H4 (cell line): ENCODE measurements at places on chromosomes 6 and 20.
A peak's percentile ranks its signal among the peaks of the same experiment; 100 is the strongest.

GRCh38 chr6:111784433-111784832 is 88.8 kb downstream of the FYN start:
- no peak for DNase-seq

DNA sequence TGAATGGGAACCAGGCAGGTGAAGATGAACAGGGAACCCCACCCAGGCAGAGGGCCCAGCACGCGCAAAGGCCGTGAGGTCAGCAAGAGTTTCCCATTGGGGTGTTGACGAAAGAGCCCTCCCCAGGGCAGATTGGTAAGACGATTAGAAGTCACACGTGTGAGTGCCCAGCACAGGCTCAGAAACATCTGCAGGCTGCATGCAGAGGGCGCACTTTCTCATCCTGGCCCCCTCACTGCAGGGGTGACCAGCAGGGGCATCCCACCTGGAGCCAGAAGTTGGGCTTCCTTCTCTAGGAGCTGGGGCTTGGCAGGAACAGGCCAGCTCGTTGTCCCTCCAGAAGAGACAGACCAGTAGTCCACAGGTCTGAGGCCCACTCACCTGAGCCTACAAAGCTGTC is 38.4 kb downstream of the VSTM2L start:
- no peak for DNase-seq

GRCh38 chr6:90488816-90489215 is 98.1 kb downstream of the MAP3K7 start:
- no peak for DNase-seq

GRCh38 chr6:161543684-161544309 is 269.9 kb upstream of the AGPAT4 start:
- no peak for DNase-seq

GRCh38 chr6:136252441-136252840 is 2.3 kb upstream of the MTFR2 start:
- no peak for DNase-seq

DNA sequence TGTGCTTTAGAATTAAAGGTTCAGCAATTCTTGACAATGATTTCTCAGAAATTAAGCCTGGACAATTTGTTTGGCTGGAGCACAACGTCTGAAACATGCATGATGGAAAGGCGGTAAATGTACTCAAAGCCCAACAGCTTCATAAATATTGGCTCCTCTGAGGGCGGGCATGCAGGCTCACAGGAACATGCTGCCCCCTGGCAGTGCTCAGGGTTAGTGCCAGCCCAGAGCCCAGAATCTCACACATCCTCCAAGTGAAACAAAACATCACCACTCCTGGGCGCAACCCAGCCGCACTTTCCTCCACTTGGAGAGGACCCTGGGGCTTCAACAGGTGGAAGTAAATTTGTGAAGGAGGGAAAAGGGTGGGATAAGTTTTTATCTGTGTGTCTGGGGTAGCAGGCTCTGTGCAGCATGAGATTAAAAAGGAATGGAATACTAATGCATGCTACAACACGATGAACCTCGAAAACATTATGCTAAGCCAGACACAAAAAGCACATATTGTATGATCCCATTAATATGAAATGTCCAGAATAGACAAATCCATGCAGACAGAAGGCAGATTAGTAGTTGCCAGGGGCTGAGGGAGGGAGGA is 54.1 kb upstream of the PTPRT start:
- no peak for DNase-seq

DNA sequence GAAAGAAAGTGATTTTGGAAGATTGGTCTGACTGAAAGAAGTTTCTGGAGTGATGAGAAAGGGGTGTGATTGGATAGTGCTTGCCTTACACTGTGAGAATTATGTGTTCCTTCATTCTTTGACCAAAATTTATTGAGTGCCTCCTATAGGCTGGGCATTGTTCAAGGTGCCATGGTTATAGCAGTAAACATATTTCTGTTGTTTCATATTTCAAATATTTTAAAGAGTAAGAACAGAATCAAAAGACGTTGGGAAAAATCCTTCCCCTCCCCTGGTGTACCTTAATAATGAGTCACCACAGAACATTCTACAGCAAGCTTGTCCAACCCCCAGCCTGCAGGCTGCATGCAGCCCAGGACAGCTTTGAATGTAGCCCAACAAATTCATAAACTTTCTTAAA is 78.6 kb downstream of the GCLC start:
- DNase-seq, result no peak

GRCh38 chr6:90284236-90285041 is 12.2 kb downstream of the BACH2 start:
- DNase-seq, result peak; percentile 88

- DNase-seq, result no peak
These were observed 22.3 kb downstream of the NPEPL1 start for GRCh38 chr20:58714923-58715351.

DNA sequence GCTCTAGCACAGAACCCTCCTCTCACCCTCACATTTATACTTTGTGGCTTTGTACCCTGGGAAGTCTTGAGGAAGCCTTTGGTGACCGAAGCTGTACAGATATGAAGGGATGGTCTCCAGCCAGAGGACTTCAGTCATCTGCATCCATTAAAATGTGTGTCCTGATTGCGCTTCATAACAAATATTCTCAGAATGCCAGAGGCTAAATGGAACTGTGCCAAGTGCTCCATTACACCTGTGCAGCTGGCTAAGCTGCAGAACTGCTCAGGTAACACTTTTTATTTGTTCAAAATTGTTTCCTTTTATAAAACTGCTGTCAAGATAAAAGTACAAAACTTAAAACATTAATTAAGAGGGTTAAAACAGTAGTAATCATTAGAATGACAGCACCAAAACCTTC is 22.3 kb downstream of the TPBG start:
- DNase-seq, result no peak

GRCh38 chr20:32574296-32575226 is 10.6 kb downstream of the NOL4L start:
- DNase-seq, result peak; percentile 77

DNA sequence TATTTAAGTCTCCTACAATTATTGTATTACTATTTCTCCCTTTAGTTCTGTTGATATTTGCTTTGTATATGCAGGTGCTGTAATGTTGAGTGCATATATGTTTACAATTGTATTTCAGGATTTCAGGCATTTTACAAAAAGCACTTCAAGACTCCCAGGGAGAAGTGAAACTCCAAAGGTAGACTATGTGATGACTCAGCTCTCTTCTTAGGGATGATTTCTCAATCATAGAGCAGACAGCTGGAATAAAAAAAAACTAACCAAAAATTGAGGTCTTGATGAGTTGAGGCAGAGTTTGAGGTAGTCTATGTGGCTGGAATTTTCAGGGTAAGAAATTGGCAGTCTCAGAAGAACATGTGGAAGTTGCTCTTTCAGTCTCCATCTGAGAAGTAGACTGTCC is 786.1 kb downstream of the TFAP2A start:
- no peak for DNase-seq

DNA sequence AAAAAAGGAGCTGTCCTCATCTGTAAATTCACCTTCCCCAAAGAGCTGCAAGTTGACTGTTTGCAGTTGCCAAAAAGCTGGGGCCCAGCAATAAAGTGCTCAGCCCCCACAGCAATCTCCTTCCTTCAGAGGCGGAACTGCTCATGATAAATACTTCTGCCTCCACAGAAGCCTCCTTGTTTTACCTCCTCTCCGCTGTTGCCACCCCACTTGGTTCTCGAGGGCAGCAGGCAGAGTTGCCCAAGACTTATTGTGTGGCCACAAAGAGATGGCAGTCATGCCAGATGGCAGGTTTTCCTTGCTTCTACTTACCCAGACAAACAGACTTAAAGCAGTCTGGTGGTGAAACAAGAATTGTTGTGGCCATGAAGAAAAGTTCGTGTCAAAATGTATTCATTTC is 66.3 kb downstream of the SLX4IP start:
- peak; percentile 16 for DNase-seq

DNA sequence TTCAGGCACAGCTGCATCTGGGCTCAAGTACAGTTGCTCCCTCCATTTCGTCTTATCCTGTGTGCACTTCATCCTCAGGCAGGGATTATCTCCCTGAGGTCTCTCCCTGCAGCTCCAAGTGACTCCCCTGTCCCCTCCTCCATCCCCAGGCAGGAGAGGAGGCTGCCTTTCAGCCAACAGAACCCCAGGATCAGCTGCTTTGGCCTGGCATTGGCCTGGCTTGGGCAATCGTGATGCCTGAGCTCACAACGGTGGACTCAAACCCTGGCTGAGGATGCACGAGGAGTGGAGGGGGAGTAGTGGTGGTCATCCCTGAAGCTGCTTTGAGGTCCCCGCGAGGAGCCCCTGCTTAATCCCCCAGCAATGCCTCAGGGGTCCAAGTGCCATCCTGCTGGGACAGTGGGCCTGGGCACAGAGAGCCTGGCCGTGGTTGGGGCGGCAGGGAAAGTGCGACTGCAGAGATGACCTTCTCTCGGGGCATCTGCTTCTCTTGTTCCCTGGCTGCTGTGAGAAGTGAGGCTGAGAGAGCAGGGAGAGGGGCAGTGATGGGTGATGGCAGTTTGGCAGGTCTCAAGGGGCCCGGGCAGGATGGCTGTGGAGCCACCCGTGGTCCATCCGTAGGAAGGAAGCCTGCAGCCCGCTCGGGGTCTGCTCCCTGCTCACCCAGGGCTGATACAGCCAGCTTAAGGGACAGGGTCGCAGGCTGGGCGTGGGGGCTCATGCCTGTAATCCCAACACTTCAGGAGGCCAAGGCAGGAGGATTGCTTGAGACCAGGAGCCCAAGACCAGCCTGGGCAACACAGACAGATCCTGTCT is 6.0 kb upstream of the HRH3 start:
- no peak for DNase-seq

GRCh38 chr6:40353197-40353966 is 233.8 kb downstream of the LRFN2 start:
- DNase-seq, result no peak

DNA sequence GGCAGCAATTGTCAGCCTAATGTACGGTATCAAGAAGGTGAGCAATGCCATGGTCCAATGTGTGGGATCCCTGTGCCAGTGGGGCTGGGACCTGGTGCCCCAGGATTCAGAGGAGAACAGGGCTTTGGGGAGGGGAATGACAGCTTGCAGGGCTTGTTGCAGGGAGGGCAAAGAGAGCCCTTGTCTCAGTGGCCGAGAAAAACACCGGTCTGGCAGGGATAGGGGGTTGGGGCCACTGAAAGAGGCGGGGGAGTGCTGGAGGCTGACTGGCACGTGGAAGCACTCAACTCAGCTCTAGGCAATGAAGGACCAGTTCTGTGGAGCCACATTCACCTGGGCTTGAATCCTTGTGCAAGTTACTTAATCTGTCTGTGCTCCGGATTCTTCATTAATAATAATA is 3.5 kb upstream of the MUCL3 start:
- no peak for DNase-seq

GRCh38 chr6:169723991-169724493 is 258 bp downstream of the PHF10 start:
- no peak for DNase-seq

DNA sequence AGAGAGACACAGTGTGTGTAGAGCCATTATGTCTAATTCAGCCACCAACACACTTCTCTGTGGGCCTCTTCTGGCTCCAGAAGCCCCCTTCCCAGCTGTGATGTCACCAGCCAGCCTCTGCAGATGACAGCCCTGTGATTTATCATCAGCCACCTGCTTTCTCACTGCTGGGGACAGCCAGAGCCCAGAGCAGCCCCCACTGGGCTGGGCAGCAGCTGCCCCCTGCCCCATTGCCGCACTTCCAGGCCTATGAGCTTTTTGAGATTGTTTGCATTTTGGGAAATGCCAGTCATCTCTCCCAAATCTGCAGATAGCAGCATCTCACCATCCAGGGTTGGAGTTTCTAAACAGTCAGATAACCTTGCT is 21.9 kb upstream of the STX16 start:
- DNase-seq, result no peak

- DNase-seq, result no peak
These were observed 24.3 kb upstream of the VIP start for GRCh38 chr6:152726313-152726712.

DNA sequence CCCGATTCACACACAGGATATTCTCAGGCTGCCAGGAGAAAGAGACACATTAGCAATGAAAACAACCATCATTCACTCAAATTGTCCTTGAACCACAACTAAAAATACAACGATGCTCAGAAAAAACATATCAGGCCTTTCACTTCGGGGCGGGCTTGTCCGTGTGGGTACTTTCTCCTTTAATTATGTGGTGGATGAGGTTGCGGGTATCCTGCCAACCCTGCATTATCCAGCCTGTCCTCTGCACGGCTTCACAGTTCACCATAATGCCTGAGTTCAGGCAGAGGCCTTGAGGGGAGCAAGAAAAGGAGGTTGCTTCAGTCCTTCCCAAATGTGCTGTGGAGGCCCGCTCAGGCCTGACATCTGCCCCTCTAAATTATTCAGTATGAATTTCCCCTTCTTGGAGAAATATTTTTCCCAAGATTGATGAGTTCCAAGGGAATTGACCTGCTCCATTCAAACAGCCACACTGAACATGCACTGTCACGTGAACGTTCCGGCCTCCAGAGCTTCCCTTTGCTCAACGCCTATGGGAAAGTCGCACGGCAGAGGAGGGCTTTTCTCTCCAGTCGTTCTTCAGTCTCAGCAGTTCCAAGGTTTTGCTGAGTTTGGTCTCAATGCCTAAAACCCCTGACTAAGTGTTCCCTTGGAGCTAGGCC is 70.3 kb downstream of the MYLK4 start:
- no peak for DNase-seq

- no peak for DNase-seq
These were observed 10.8 kb upstream of the MATN4 start for GRCh38 chr20:45318948-45319347.

GRCh38 chr6:169139179-169139971 is 114.3 kb downstream of the THBS2 start:
- DNase-seq, result no peak

DNA sequence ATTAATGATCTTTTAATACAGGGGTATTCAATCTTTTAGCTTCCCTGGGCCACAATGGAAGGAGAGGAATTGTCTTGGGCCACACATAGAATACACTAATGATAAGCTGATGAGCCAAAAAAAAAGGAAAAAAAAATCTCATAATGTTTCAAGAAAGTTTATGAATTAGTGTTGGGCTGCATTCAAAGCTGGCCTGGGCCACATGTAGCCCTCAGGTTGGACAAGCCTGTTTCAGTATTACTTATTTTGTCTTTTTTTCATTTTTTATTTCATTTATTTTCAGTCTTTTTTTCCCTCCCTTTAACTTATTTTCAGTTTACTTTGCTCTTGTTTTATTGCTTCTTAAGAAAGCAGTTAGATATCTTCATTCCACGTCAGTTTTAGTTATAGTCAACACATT is 2171.8 kb upstream of the DEFB115 start:
- no peak for DNase-seq

DNA sequence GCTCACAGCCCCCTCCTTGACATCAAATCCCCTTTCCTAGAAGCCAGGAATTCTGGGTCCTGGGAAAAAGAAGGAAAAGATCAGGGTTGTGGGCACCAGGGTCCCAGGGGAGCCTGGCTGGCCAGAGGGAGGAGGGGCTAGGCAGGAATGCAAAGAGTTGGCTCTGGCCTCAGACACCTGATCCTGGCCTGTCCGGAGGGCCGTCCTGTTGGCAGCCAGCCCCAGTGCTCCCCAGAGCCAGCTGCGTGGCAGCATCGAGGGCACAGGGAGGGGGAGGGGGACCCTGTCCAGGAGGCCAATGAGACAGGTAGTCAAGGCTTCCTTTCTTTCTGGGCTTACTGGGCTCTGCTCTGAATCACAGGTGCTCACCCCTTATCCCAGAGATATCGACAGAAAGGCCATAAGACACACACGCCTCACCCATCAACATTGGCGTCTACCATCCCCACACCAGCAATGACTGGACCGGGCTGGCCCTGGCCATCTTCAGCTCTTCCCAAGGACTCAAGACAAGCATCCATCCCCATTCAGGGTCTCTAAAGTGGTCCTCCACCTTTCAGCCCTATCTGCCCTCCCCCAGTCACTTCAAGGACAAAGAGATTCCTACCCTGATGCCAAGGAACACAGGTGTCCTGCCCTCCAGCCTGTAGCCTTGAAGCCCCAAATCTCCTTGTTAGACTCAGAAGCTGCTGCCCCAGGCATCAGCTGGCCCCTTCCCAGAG is 723 bp downstream of the COL11A2 start:
- DNase-seq, result no peak
